ENCODE measurements at places on chromosomes 12 and 14. TPM values are rescaled to one million over a fixed set of nuclear protein-coding genes. Genes with fewer than 3 reads are reported as not detected.

EMP1 gene
- polyA plus RNA-seq, result 1.5 TPM

DNA sequence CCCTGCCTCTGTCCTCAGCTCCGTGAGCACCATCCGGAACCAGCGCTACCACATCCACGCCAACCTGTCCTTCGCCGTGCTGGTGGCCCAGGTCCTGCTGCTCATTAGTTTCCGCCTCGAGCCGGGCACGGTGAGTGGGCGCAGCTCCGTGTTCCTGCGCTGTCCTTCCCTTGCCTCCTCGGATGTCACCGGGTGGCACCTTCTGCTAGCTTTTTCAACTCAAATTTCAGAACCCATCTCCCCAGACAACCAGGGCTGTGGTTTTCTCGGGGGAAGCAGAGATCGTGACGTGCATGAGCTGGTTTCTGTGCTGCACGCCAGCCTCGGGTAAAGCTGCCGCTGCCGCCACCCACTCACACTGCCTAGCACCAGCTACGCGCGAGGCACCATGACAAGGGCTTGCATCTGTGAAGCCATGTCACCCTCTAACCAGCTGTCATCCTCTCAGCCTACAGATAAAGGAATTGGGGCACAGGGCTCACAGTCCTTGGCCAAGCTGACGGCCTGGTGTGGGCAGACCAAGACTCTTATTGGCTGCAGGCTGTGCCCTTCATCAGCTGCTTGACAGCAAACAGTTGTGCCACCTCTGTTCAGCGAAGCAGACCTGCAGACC lies 152.1 kb downstream of the ADGRD1 start:
- DNase-seq, result peak; percentile 49
- peak overlapping the region; percentile 52 for H3K27ac ChIP-seq
- no peaks in the 10 kb centered on the region for H3K36me3 ChIP-seq
- H3K4me3 ChIP-seq, result no peak overlapping the region

- peaks cover 2% of the 10 kb centered on the region for H3K27me3 ChIP-seq
- H3K27ac ChIP-seq, result no peak overlapping the region
- H3K36me3 ChIP-seq, result peaks cover 9% of the 10 kb centered on the region
- no peak overlapping the region for H3K4me3 ChIP-seq
- no peak for DNase-seq
These were observed 93.4 kb downstream of the GPATCH2L start for GRCh38 chr14:76245097-76245496.

- no peak overlapping the region for H3K4me3 ChIP-seq
- no peaks in the 10 kb centered on the region for H3K36me3 ChIP-seq
- H3K27me3 ChIP-seq, result peaks cover 3% of the 10 kb centered on the region
- no peaks in the 10 kb centered on the region for H3K4me1 ChIP-seq
These were observed 26.7 kb upstream of the RTL1 start for GRCh38 chr14:100930270-100930669.

GRCh38 chr14:87437158-87437557 lies 555.8 kb downstream of the GALC start:
- no peaks in the 10 kb centered on the region for H3K27me3 ChIP-seq
- DNase-seq, result no peak
- no peaks in the 10 kb centered on the region for H3K4me1 ChIP-seq
- no peak overlapping the region for H3K27ac ChIP-seq
- H3K4me3 ChIP-seq, result no peak overlapping the region

GRCh38 chr12:105036937-105037649 lies 47.2 kb downstream of the ALDH1L2 start:
- peaks cover 14% of the 10 kb centered on the region for H3K4me1 ChIP-seq
- DNase-seq, result no peak
- H3K27me3 ChIP-seq, result peaks cover 2% of the 10 kb centered on the region
- H3K27ac ChIP-seq, result no peak overlapping the region
- H3K4me3 ChIP-seq, result no peak overlapping the region

DNA sequence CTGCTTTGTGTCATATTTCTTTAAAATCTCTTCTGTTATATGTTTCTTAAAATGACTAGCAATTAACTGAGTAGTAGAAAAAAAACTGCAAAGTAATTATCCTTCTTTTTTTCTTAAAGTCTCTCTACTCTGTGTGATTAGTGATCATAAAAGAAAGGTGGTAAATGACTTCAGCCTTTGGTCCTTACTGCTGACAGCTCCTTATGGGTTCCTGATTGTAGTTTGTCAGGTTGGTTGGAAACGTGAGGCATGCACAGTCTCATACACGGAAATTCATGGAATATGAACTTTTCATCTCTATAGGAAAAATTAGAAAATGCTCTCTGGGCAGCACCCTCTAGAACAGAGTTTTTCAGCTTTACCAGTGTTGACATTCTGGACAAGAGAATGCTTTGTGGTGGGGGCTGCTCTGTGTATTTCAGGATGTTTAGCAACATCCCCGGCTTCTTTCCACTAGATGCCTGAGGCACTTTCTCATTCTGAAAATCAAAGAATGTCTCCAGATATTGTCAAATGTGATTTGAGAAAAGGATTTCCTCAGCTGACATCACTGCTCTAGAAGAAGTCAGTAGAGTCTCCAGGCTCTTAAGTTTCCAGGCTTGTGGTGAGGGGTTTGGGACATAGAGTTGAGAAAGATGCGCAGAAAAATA lies 121.0 kb downstream of the PIK3C2G start:
- DNase-seq, result no peak
- no peak overlapping the region for H3K4me3 ChIP-seq
- no peaks in the 10 kb centered on the region for H3K4me1 ChIP-seq
- no peaks in the 10 kb centered on the region for H3K27me3 ChIP-seq
- H3K27ac ChIP-seq, result no peak overlapping the region

- peaks cover 7% of the 10 kb centered on the region for H3K27me3 ChIP-seq
- no peak overlapping the region for H3K27ac ChIP-seq
- no peaks in the 10 kb centered on the region for H3K36me3 ChIP-seq
- H3K4me3 ChIP-seq, result no peak overlapping the region
- DNase-seq, result peak; percentile 22
These were observed 11.2 kb downstream of the CEP170B start for GRCh38 chr14:104876251-104876699.

DNA sequence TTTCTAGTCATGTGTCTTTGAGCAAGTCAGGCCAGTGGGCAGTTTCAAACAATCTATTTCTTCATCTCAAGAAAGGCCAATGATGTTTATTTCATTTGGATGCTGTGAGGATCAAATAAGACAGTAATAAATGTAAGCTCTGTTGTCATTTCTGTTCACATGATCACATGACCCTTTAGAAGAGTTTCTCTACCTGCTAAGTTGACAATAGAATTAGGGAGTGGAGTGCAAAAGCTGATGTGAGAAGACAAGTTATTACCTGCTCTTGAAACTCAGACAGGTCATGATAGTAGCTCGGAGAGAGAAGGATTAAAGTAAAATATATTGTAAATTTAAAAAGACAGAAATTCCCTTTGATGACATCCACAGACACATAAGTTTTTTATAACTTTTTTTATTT lies 37.3 kb upstream of the DCN start:
- H3K36me3 ChIP-seq, result no peaks in the 10 kb centered on the region
- H3K4me1 ChIP-seq, result no peaks in the 10 kb centered on the region
- no peak for DNase-seq
- no peak overlapping the region for H3K27ac ChIP-seq
- no peaks in the 10 kb centered on the region for H3K27me3 ChIP-seq

TXNRD1 gene
- polyA plus RNA-seq, result 30.4 TPM

DNA sequence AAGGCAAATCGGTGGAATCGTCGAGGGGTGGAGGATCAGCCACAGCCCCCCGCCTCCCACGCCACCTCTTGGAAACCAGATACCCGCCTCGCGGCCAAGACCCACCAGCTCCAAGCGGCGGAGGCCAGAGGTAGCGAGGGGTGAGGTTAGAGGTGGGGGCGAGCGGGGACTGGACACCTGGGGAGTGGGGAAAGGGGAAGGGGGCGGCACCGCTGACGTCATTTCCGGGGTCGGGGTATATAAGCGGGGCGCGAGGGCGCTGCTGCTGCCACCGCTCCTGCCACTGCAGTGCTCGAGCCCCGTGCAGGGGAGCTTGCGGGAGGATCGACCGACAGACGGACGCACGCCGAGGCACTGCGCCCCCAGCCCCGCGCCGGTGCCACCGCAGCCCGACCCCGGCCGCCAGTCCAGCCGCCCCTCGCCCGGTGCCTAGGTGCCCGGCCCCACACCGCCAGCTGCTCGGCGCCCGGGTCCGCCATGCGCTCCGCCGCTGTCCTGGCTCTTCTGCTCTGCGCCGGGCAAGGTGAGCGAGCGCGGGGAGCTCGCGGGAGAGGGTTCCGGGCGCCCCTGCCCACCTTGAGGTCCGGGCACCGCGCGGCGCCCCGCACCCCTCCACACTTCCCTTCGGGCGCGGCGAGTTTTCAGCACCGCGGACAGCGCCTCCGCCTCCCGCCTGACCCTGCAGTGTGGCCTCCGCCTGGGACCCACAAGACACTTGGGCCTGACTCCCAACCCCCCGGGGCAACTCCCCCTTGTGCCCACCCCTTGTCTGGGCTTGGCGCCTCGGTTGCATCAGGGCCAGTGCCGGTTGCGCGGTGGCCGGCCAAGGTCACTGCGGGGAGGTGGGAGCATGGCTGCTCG lies at the start of gene CHGA:
Gene CHGA (plus strand): TSS at position 268 of the 861 bp plus-strand sequence. CDS start 210 bp downstream, at position 478.
- H3K4me3 ChIP-seq, result no peak within 1 kb of the TSS
- no peak within 1 kb of the TSS for H3K27ac ChIP-seq
- H3K4me1 ChIP-seq, result peaks cover 7% of the 10 kb centered on the region
- H3K27me3 ChIP-seq, result peaks cover 9% of the 10 kb centered on the region

- peaks cover 60% of the 10 kb centered on the region for H3K4me1 ChIP-seq
- DNase-seq, result peak; percentile 67
- peaks cover 7% of the 10 kb centered on the region for H3K27me3 ChIP-seq
- no peaks in the 10 kb centered on the region for H3K36me3 ChIP-seq
- peak overlapping the region; percentile 94 for H3K4me3 ChIP-seq
These were observed 74.1 kb downstream of the PITPNM2 start for GRCh38 chr12:123076604-123077297.

Measured in immature natural killer cell (primary cell).